ENCODE measurements at places on chromosomes 4 and X. TPM values are rescaled to one million over a fixed set of nuclear protein-coding genes. Genes with fewer than 3 reads are reported as not detected.

The MAGEB1 gene
- not detected for polyA plus RNA-seq

- DNase-seq: peak; percentile 16
Measured at GRCh38 chr4:102299354-102300107, 45.8 kb downstream of the SLC39A8 start.

GRCh38 chrX:36241397-36241796 lies 321.9 kb downstream of the CFAP47 start:
- no peak for DNase-seq

- DNase-seq: no peak
Measured at GRCh38 chrX:115589419-115589818, 28.4 kb downstream of the PLS3 start.

- DNase-seq: no peak
Measured at GRCh38 chrX:150303386-150304097, 59.6 kb upstream of the MAMLD1 start.
